Astrocyte of the spinal cord (primary cell): ENCODE measurements at places on chromosomes 1 and 21.
A peak's percentile ranks its signal among the peaks of the same experiment; 100 is the strongest.

GRCh38 chr1:85279458-85280080, 3.1 kb upstream of the BCL10 start:
- DNase-seq, result no peak

GRCh38 chr1:99756598-99756997, 9.8 kb downstream of the FRRS1 start:
- DNase-seq, result peak; percentile 32

GRCh38 chr1:109487261-109487660, 3.6 kb downstream of the ATXN7L2 start:
- no peak for DNase-seq

DNA sequence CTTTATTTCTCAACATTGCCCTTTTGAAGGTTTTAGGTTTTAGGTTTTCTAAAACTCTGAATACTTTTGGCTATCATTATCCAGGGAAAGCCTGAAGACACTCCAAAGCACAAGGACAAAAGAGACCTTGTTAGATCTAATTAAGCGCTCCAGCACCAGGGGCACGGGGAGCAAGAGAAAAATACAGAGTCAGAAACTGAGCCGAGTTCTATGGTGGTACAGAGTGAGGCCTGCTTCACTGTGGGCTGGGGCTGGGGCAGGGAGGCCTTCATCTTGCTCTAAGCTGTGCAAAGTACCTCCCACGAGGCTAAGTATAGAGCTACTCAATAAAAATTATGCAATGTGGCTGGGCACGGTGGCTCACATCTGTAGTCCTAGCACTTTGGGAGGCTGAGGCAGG, 19.7 kb upstream of the RAB4A start:
- DNase-seq, result no peak

GRCh38 chr1:152566681-152567080, at the start of gene LCE3E:
Gene LCE3E (minus strand): TSS chr1:152566780. CDS start chr1:152566208, 572 bp downstream.
- DNase-seq, result no peak

DNA sequence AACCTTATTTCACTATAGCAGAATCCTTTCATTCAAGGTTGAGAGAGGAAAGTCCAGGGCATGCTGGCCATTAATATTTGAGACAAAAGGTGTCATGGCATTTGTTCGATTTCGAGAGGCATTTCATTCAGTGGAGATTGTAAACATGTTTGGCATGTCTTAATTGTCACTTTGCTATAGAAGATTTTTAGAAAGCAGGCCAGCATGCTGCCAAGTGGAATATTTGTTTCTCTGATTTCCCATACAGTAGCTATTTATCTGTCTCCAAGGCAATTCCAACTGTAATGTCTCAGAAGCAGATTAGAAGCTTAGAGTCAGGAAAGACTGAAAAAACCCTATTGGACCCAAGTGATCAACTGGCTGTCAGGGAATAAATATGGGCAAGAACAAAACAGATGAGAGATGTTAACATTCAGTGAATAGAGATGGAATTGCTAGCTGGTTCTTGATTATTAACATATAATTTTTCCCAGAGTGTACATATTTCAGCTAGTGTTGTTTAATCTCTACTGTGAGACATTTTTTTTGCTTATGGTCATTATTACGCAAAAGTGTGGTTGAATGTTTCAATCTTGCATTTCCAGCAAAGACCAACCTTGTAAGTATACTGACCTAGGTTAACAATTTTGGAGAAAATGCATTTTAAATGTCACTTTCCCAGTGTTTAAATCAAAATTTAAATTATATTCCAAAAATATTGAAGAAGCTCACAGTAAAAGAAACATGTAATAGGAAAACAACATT, 174.6 kb downstream of the KCNK2 start:
- no peak for DNase-seq

GRCh38 chr1:111509997-111510375, 6.6 kb upstream of the ADORA3 start:
- DNase-seq, result no peak

DNA sequence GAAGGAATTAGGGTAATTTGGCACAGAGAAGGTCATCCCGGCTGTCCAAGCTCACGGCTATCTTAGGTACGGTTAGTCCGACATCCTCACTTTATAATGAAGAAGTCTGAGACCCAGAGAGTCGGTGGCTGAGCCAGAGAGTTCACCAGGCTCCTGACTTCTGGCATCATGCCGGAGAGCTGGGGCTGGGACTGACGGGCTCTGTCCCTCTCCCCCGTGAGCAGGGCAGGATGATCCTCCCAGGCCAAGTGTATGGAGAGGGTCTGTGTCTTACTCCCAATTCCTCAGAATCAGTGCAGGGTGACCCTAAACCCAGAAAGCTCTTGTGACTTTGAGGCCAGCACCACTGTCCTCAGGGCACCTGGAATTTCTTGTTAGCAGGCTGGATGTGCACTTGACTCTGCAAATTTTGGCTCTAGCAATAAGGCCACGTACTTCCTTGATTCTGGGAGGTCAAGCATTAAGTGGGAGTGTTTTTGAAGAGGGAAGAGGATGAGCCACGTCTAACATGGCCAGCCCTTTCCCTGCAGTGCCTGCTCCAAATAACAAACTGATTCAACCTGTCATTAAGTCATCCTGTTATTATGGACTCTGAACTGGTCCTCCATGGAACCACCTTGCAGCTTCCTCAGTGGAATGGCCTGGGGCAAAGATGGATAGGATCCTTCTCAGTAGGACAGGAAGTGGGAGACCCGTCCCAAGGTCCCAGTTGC, 20.8 kb upstream of the BTG2 start:
- no peak for DNase-seq

DNA sequence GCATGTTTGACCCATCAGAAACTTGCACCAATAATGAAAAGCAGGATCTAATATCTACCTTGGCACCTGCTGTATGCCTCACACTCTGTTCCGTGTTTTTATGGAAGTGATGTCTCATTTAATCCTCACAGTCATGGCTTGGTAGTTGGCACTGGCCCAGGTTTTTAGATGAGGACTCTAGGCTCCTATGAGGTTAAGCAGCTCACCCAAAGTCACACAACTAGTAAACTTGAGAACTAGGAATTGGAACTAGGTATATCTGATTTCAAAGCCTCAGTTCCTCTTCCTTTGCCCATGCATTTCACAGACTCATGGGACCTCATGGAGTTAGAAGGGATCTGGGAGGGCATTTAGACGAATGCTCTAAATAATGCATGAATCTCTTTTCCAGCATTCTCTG, 21.3 kb upstream of the TARBP1 start:
- peak; percentile 36 for DNase-seq

- no peak for DNase-seq
These were observed 8.2 kb upstream of the AZIN2 start for GRCh38 chr1:33072707-33073106.

DNA sequence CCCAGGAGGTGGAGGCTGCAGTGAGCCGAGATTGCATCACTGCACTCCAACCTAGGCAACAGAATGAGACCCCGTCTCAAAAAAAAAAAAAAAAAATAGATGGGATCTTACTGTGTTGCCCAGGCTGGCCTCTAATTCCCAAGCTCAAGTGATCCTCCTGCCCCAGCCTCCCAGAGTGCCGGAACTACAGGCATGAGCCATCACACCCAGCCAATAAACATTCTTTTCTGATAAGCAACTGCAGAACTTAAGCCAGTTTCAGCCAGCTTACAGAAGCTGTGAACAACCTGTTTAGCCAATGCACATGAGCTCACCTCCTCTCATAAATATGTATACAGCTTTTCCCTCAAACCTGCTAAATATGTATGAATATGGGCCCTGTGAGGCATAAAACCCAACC, 3.1 kb upstream of the MIIP start:
- no peak for DNase-seq

DNA sequence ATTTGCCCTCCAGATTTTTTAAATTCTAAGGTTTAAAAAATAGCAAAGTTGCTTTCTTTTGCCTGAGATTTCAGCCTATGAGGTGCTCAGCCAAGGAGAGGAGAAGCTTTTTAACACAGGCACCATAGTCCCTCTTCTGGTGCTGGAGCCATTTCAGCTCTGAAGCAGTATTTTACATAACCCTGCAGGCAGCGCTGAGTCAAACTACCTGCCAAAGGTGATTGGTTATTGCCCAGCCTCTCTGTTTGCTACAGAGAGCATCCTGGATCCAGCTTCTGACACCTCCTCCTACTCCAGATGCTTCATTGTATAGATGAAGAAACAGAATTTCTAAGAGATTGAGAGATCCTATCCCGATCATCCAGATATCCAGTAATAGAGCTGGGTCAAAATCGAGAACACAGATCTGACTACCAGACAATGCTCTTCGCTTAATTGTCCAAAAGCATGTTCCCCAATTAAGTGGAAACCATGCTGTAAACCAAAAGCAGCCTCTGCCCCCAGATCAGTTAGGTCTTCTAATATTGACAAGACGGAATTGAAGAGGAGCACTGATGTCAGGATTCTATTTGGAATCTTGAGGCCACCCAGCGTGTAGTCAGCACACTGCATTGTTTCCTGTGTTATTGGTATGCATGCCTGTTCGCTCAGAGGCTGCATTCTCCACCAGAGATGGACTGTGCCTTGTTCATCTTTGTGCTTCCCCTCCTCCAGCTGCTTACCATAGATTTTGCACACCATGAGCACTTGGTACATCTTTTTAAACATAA, 22.1 kb downstream of the RGS8 start:
- DNase-seq, result no peak

- DNase-seq, result peak; percentile 51
These were observed 12.6 kb upstream of the ADORA3 start for GRCh38 chr1:111516005-111516535.

GRCh38 chr1:12220890-12221289, 8.9 kb upstream of the VPS13D start:
- DNase-seq, result no peak

DNA sequence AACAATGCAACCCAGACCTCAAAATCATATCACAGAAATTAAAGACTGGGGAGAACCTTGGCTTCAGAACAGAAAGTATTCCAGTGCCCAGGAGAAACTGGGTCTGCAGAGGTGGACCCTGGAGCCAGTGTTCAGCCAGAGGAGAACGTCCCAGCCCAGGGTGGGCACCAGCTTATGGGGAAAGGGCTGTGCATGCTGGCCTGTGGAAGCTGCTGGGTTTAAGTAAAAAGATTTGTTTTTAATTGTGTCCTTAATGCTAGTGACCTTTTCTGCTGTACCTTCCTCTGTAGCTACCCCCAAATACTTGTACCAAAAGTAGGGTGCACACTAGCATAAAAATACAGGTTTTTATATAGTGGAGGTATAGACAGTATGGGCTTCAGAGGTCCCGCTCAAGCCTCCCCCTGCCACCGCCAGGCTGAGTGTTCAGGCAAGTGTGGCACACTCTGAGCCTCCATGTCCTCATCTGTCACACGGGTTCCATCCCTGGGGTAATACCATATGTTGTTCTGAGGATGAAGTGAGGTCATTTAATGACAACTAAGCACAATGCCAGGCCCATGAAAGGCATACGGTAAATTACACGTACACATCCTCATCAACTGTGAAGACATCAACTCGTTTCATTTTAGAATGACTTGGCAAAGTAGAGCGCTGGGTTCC, 47.0 kb downstream of the SLC37A1 start:
- DNase-seq, result no peak

- no peak for DNase-seq
These were observed 17.6 kb downstream of the COQ8A start for GRCh38 chr1:226957714-226958113.

DNA sequence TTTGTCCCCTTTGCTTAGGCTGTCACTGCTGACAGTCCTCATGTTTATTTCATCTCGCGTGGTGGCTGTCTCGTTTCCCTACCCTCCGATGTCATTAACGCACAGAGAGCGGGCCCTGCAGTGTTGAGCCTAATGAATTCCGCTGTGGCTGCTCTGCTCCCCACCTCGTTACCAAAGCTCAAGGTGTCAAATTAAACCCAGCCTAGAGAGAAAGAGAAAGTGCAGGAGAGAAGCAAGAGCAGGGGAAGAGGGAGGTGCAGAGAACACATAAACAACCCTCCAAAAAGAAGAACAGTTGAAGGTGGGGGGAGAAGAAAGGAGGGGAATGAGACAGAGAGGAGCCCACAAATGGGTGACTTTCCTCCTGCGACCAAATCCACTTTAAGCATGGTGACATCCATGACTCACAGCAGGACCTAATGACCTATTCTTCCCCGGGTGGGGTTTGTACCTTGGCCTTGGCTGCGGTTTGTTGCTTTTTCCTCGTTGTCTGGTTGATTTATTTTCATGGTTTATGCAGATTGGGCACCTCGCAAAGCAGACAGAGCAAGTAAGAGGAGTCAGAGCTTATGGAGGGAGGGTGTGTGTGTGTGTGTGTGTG, 92.5 kb downstream of the PBX1 start:
- peak; percentile 73 for DNase-seq

DNA sequence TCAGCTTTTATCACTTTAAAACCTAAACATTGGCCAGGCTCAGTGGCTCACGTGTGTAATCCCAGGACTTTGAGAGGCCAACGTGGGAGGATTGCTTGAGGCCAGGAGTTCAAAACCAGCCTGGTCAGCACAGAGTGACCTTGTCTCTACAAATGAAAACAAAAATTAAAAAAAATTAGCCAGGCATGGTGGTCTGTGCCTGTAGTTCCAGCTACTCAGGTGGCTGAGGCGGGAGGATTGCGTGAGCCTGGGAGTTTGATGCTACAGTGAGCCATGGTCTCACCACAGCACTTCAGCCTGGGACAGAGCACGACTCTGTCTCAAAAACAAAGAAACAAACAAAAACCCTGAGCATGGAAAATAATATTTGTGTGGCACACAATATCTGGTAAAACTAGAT, 143.5 kb upstream of the HNRNPU start:
- DNase-seq, result no peak

DNA sequence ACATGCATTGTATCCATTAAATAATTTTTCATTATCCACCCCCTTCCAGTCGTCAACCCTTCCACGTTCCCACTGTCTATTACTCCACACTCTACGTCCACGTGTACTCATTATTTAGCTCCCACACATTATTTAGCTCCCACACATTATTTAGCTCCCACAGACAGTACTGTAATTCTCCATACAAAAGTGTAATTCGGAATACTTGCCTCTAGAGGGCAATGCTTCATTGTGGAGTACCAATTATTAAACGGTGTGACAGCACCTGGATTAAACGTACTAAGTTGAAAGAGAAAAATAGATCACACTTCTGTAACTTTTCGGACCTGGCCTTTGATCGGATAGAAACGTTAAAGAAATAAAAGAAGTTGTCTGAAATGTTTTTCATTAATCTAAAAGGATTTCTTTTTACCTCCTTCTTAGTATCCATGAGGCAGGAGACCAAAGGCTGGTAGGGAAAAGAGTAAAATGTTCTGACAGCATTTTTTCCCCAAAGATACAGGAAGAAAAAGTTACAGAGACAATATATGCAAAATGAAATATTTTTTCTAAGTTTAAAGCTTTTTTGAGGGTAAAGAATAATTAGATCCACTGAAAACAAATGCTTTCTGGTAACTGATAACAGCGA, 99.2 kb downstream of the LHX8 start:
- peak; percentile 34 for DNase-seq
